H1 (cell line): ENCODE measurements at places on chromosomes 5 and 9. TPM values are rescaled to one million over a fixed set of nuclear protein-coding genes. Genes with fewer than 3 reads are reported as not detected.

The CCL27 gene
- total RNA-seq = not detected in 2 replicates

The URM1 gene
- total RNA-seq = 60.5 and 62.3 TPM in 2 replicates

DNA sequence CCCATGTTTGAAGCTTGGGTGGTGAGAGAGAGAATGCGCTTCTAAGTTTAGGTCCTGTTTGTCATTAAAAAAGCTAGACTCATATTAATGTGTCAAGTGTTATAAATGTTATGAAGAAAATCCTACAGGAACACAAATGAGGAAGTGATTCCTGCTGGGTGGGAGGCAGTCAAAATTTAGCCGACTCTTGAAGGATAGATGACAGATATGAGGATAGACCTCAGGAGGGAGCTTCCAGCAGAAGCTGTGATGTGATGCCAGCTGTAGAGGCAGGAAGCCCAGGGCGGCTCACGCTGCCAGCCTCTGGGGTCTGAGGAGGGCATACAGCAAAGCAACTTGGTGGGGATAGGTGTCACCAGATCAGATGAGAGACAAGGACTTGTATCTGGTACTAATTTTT lies 74.7 kb upstream of the ADAMTS16 start:
- DNase-seq = no peak

The C9orf50 gene
- total RNA-seq = not detected in 2 replicates

- DNase-seq = no peak
Measured at GRCh38 chr9:7216004-7216841, 458.4 kb downstream of the KDM4C start.

DNA sequence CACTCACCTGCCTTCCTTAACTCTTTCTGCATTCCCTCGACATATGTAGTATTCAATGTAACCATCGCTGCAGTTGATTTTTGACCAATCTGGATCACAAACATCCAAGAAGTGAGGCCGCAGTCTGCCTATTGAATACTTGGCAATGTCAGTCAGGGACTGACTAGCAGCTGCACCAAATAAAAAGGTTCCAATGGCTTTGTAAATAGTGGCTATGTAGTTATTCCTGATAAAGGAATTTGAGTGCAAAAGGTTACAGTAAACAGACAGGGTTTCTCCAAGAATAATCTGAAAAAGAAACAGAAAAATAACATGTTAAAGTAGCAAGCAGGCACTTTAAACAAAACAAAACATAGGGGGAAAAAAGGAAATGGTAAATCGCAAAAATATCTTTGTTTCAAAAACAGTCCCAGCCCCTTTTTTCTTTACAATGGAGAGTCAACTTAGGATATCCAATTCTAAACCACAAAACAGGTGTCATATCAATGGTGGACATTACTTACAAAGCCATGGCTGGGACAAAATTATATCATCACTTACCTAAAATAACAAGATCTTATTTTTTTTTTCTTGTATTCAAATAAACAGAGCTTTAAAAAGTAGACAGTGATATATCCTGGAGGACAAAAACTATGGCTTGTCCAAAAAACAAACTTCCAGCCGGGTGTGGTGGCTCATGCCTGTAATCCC lies 66.8 kb downstream of the PLPP1 start:
- DNase-seq = no peak

The DOCK8 gene
- 1.4 and 2.0 TPM in 2 replicates for total RNA-seq

DNA sequence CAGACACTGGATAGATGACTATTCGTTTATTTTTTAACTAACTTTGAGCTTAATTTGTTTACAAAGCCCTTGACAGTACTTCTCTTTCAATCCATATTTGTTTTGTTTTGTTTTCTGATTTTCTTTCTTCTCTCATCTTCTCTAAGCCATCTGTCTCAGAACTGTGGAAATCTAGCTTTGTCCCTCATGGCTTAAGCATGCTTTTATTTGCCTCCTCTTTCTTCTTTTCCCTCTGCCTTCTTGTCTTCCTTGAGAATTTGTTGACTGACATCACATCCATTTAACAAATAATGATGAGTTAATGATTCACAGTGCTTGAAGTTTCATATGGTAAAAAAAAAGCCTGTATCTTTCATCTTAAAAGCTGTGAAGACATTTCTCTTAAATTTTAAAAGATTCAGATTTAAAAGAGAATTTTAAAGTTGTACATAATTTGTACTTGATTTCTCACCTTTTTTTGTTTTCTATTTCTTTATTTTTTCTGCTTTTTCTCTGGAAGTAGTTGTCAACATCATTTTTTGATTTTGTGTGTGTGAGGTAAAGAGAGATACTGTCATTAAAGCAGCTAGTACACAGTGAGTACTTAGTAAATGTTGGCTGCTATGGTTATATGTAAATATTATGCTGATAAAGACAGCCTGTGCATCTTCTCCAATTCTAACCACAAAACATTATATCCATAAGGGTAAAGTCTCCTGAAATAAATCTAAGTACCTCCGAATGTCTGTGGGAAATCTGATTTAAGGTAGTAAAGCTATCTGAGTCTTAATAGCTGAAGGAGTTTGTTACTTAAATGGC lies 13.9 kb upstream of the SGCD start:
- DNase-seq = no peak

The IL13 gene
- not detected in 2 replicates for total RNA-seq

GRCh38 chr9:133696071-133696472 lies 42.1 kb downstream of the SARDH start:
- no peak for DNase-seq

DNA sequence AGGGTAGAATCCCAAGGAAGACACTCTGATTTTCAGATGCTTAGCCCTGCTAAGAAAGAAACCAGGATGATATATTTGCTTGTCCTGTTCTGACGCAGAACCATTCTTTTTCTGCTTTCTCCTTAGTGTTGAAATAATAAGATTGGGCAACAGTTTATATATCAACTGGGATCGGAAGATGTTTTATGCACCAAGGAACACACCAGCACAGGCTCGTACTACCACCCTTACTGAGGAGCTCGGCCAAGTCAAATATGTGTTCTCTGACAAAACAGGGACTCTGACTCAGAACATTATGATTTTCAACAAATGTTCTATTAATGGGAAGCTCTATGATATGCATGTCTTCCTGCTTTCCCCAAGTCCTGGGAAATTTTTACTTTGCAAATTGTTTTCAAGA lies 19.0 kb upstream of the RUSC2 start:
- no peak for DNase-seq

GRCh38 chr9:108668191-108668937 lies 187.4 kb downstream of the ACTL7B start:
- no peak for DNase-seq

The TRIM36 gene
- 14.1 and 16.5 TPM in 2 replicates for total RNA-seq

The PCDHA11 gene
- total RNA-seq = 6.6 and 6.9 TPM in 2 replicates

The HEMGN gene
- total RNA-seq = not detected in 2 replicates

GRCh38 chr9:126478216-126478981 lies 135.3 kb upstream of the LMX1B start:
- DNase-seq = no peak

DNA sequence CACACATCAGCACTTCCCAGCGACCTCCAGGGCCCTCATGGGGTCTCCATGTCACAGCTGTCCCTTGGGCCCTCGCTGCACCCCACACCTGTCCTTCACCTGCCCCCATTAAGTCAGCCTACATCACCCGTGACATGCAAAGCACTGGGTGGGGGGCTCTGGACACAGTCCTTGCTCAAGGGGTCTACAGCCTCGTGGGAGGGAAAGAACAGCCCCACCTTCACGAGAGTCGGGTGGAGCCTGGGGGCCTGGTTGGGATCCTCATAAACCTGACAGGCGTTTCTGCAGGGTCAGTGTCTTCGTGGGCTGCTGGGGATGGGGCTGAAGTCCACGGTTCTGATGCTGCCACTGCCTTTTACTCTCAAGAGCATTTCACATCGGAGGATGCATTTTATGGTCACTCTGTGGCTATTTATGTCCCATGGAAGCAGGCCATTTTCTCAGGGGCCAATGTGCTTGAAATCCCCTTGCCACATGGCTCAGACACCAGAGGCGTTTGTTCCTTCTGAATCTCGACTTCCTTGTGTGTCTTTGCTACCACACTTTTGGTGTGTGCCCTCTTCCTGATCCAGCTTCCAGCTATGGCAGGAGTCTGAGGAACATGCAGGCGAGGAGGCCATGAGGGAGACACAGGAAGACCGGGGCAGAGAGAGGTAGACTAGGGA lies at the start of gene OR2V1:
Gene OR2V1 (minus strand): TSS at position 338 of the 665 bp plus-strand sequence. CDS start 5,865 bp downstream, outside the sequence.
- DNase-seq = no peak

DNA sequence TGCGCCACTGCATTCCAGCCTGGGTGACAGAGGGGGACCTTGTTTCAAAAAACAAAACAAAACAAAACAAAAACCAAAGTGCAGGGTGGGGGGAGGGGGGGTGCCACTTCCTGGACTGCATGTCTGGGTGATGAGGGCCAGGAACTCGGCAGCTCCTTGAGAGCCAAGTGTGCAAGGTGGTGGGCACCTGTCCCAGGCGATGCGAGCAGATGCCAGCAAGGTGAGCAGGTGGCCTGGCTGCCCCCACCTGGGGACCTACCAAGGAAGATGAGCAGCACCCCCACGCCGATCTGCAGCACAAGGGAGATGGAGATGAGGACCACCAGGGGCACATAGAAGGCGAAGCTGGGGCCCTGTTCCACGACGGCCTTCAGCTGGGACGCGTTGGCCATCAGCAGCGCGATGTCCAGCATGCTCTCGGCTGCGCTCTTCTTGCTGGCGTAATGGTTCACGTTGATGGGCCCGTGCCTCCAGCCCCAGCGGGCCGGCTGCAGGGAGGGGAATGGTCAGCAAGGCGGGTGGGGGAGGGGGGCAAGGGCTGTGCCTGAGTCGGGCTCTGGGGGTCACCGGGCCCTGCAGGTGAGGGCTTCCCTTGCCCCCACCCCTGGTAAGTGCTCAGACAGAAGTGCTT lies 7.8 kb downstream of the NINJ1 start:
- DNase-seq = no peak

- DNase-seq = no peak
Measured at GRCh38 chr5:905139-905642, 12.5 kb downstream of the TRIP13 start.

GRCh38 chr5:143153332-143154119 lies 250.0 kb downstream of the NR3C1 start:
- DNase-seq = no peak

DNA sequence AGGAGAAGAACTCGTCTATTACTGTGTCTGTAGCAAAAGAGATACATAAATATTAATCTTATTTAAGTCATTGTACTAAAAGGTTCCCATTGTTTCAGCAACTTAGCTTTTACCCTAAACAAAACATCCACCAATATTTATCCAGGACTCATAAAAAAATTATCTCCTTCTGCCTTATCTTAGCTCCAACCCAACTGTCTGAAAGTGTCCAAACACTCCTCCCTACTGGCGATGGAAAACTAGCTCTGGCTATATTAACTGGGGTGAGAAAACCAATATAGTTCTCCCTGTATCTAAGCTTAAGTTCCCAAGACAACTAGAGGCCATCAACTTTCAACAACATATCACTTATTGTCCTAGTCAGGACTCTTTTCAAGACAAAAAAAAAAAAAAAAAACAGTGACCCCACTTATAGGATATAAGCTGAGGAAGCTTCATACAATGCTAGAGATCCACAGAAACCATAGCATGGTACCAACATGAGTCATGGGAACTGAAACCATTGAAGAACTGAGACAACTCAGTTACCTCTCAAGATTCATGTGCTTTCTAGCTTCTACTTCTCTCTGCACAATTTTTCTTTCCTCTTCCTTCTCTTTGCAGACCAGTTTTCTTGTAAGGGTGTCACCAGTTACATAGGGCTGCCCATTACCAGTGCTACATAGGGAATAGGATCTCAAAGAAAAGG lies 150.7 kb upstream of the RASA1 start:
- no peak for DNase-seq

DNA sequence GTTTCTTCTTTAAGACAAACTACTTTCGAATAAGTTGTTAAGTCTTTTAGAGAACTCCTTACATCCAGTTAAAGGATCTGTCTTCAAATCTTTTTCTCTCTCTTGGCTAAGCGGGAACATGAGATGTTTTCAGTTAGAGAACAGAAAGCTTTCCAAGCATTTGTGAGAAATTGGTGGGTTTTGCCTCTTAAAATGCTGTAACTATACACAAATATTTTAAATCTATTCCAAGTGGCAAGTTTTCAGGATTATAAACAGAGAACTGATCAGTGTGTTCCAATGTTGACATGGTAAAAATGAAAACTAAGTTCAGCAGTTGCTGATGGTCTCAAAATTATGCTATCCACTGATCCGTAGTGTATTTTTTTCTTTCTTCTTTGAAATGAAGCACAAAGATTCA lies 100.4 kb downstream of the EBF1 start:
- DNase-seq = no peak

DNA sequence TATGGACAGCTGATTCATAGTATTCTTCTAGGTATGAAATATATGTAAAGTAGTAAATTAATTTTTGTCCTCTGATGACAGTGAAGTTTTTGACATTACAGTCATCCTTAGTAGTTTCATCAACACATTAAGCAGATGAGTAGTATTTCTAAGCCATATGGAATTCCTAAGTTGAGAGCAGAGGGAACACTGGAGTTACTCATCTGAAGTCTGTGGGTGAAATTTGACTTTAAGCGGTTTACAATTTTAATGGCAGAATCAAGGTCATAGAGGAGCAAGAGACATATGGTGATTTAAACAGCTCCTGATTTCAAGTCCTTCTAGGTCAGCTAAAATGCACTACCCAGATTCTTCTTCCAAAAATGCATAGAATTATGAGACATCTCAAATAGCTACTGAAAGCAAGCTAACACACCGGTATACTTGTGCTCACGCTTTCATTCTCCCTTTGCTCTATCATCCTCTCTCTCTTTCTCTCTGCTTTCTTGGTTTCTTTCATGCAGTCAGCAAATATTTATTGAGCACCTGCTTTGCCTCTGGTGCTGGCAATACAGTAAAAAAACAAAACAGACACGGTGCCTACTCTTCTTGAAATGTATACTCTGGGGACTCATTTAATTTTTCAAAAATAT lies 235.9 kb downstream of the FER start:
- DNase-seq = no peak

The SLC34A1 gene
- total RNA-seq = not detected in 2 replicates

DNA sequence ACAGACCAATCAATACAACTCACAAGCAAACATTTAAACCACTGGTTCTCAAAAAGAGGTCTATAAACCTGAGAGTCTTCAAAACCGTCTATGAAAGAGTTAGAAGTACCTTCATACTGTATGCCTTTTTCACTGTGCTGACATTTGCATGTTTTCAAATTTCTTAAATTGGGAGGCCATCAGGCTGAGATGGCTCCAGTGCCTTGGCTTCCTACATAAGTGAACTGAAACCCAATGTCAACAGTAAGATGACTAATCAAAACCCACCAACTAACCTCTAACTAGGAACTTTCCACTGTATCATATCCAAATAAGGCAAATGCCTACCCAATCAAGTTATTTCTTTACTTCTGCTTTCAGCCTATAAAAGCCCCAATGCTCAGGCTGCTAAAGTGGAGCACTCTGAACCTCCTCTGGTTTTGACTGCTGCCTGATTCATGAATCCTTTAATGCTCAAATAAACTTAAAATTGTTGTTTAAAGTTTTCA lies 35.1 kb downstream of the FAM13B start:
- no peak for DNase-seq

DNA sequence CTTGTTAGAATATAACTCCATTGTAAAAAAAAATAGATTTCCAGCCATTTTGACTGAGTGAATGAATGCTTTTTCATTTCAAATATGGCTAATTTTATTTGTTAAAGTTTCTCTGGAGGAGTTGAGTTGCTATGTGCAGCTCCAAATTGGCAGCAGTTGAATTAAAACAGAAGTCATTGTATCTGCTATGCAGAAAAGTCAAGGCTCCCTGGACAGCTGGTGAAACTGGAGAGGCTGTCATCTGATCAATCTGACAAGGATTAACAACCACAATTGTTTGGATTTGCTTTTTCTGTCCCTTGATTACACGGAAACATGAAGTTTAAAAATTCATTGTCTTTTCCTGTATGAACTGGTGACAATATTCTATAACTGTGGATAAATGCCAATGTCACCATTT lies 713.9 kb downstream of the EFNA5 start:
- no peak for DNase-seq
